ENCODE measurements at places on chromosomes 1 and 21.

GRCh38 chr1:234862944-234863515 lies 253.1 kb upstream of the IRF2BP2 start:
- DNase-seq = no peak

DNA sequence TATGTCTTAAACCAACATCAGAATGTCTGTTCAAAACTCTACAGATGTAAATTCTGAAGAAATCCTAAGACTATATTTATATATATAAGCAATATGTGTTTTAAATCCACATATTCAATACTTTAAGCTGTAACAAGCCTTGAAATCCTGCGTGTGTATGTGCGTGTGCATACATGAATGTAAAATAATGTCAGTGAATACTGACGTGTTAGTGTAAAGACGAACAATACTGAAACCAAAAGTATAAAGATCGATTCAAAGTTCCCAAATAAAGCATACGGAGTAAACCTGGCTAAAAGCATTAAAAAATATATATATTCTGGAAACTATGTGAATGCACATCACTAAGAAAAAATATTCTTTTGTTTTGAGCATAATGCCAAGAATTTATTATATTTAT lies 668.6 kb upstream of the NCAM2 start:
- no peak for DNase-seq

DNA sequence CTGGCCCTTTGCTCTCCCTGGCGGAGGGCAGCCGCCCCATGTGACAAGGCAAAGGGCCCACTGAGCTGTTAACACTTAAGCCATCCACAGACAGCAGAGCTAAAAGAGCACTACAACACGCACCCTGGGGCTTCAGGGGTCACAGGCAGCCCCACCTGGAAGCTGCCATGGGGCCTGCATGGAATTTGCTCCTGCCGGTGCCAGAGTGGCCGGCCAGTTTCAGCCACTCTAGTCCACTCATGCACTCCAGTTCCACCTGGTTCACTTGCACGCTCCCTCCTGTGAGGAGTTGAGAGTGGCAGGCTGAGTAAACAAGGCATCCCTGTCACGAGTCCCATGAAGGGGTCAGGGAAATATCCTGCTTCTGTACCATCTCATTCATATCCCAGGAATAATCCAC lies 55.3 kb downstream of the RIMS3 start:
- no peak for DNase-seq

DNA sequence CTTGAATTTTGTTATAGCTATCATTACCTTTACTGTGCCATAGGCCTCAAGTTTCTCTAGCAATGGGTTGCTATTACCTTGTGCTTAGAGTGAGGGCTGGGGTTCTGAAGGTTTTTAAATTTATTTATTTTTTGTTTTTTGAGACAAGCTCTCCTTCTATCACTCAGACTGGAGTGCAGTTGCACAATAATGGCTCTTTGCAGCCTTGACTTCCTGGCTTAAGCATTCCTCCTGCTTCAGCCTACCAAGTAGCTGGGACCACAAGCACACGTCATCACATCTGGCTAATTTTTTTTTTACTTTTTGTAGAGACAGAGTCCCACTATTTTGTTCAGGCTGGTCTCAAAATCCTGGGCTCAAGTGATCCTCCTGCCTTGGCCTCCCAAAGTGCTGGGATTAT lies 41.5 kb downstream of the SNX27 start:
- DNase-seq = no peak

DNA sequence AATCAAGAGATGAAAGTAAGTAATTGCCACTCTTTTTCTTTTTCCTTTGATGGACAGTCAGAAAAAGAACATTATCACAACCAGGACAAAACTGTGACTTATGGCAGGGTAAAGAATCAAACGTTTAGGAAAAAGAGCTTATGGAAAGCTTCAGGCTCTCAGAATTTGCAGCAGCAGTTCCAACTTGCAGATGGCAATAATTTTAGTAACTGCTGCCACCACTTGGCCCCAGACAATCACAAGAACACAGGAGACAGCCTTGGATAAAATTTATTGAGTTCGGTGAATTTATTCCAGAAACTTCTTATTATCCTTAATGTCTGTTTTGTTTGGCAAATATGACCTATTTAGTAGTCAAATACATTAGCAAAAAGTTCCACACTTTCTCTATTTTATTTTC lies 804.4 kb downstream of the BRINP3 start:
- DNase-seq = no peak

All from activated CD4-positive, alpha-beta T cell treated with anti-CD3 and anti-CD28 coated beads for 4 hours (primary cell).